HFFc6 (cell line): ENCODE measurements at places on chromosomes 13 and 19.

DNA sequence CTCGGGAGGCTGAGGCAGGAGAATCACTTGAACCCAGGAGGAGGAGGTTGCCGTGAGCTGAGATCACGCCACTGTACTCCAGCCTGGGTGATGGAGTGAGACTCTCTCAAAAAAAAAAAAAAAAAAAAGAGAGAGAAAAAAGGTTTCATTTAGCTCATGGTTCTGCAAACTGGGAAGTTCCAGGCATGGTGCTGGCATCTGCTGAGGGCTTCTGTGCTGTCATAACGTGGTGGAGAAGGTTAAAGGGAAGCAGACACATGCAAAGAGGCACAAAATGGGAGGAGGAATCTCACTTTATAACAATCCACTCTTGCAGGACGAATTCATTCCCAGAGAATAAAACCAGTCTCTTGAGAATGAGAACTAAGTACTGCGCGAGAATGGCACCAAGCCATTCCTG lies 34.9 kb upstream of the SIAH3 start:
- peaks cover 7% of the 10 kb centered on the region for H3K27me3 ChIP-seq
- no peak for DNase-seq
- H3K4me1 ChIP-seq = peaks cover 5% of the 10 kb centered on the region; the same call in 1 of the 2 replicates
- H3K27ac ChIP-seq = no peak overlapping the region
- no peak overlapping the region for H3K4me3 ChIP-seq

DNA sequence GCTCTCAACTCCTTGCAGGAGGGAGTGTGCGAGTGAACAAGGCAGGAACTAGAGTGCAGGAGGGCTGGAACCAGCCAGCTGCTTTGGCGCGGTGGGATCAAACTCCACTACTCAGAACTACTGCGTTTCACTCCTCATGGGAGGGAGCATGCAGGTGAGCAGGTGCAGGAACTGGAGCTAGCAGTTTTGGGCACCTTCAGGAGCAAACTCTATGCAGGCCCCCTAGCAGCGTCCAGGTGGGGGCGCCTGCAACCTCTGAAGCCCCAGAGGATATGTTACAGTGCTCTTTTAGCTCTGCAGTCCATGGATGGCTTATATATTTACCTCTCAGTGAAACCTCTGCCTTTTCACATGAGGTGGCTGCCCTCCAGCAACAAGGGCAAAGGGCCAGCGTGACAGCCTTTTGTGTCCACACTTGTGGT lies 1303.4 kb downstream of the PCDH9 start:
- H3K4me1 ChIP-seq = peaks cover 55% of the 10 kb centered on the region
- H3K27ac ChIP-seq = no peak overlapping the region
- H3K4me3 ChIP-seq = no peak overlapping the region

GRCh38 chr13:37534181-37534580 lies 64.4 kb downstream of the POSTN start:
- peaks cover 27% of the 10 kb centered on the region for H3K36me3 ChIP-seq
- peaks cover 21% of the 10 kb centered on the region for H3K4me1 ChIP-seq
- H3K27ac ChIP-seq = peak overlapping the region; percentile 94
- H3K27me3 ChIP-seq = no peaks in the 10 kb centered on the region
- H3K4me3 ChIP-seq = peak overlapping the region; percentile 28; the same call in 1 of the 2 replicates

GRCh38 chr19:1217366-1217765 lies 11.8 kb downstream of the STK11 start:
- peaks cover 38% of the 10 kb centered on the region for H3K4me1 ChIP-seq
- no peak overlapping the region for H3K4me3 ChIP-seq
- peak overlapping the region; percentile 96 for H3K27ac ChIP-seq
- no peak for DNase-seq
- peaks cover 11% of the 10 kb centered on the region for H3K27me3 ChIP-seq
- H3K36me3 ChIP-seq = peaks cover 7% of the 10 kb centered on the region

DNA sequence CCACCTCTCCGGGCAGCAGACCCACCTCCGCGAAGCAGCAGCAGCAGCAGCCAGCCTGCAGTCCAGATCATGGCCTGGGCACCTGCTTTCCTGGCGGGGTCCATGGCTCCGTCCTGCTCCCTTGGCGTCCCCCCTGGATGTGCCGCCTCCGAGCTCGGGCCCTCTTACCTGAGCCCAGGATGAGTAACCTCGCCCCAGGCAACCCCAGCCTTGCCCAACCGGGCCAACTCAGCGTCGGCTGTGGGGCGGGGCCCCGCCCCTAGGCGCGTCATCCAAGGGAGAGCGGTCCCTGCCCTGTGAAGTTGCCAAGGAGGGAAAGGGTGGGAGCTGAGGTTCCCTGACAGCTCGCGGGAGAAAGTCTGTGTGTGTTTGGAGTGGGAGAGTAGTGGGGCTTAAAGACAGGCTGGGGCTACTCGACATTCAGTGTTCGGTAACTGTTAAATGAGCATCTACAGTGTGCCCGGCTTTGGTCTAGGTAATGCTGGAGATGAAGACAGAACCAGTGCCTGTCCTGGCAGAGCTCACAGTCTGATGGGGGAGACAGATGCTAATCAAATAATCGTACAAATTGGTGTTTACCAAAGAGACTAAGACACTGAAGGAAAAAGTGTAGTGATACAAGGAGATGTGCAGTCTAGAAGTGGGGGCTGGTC lies at the start of gene LYPD3:
Gene LYPD3 (minus strand): TSS at position 141 of the 653 bp plus-strand sequence. CDS start 37 bp downstream, at position 104.
- no peaks in the 10 kb centered on the region for H3K36me3 ChIP-seq
- DNase-seq = peak; percentile 28
- no peak within 1 kb of the TSS for H3K27ac ChIP-seq
- peaks cover 57% of the 10 kb centered on the region for H3K4me1 ChIP-seq

GRCh38 chr13:28056426-28056825 lies 44.0 kb downstream of the FLT3 start:
- H3K4me1 ChIP-seq = peaks cover 19% of the 10 kb centered on the region
- DNase-seq = no peak
- no peaks in the 10 kb centered on the region for H3K36me3 ChIP-seq
- no peak overlapping the region for H3K27ac ChIP-seq
